ENCODE measurements at places on chromosomes 4 and X. TPM values are rescaled to one million over a fixed set of nuclear protein-coding genes. Genes with fewer than 3 reads are reported as not detected.

DNA sequence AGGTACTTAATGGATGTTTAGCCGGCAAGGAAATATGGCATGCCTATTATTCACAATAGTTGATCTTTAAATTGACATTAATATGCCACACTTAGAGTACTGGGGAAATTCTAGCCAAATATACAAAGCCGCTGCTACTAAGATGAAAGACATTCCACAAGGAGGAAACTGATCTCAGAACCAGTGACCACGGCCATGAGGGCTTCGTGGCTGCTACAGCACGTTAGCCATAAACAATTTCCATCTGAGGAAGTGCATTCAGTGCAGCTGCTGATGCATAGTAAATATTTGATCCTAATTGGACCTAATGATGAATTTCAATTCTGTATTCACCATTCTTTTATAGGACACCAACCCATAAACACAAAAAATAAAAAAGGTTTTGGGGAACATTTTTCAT is 59.1 kb downstream of the SORBS2 start:
- peaks cover 9% of the 10 kb centered on the region for H3K27me3 ChIP-seq
- no peak for DNase-seq
- no peak overlapping the region for H3K4me3 ChIP-seq
- no peaks in the 10 kb centered on the region for H3K36me3 ChIP-seq
- no peak overlapping the region for H3K27ac ChIP-seq

DNA sequence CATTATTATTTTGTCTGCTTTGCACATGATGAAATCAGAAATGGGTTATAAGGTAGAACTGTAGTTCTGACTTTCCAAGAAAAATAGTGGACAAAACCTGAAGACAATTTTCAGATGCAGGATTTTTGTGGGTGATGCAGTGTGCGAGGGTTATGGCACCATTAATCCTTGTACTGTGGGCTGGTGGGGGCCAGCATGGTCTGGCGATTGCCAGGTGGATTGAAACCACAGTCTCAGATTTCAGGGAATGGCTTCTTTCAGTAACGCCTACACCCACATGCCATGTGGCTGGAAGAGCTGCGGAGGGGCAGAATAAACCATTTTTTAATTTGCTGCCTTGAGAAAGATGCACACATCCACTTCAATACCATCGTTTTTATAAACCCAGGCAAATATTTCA is 150.5 kb downstream of the ARSF start:
- no peak overlapping the region for H3K4me3 ChIP-seq
- H3K36me3 ChIP-seq: no peaks in the 10 kb centered on the region
- H3K27me3 ChIP-seq: no peaks in the 10 kb centered on the region
- H3K4me1 ChIP-seq: no peaks in the 10 kb centered on the region

GRCh38 chr4:136863756-136864155 is 668.5 kb downstream of the PCDH18 start:
- H3K4me1 ChIP-seq: no peaks in the 10 kb centered on the region
- no peaks in the 10 kb centered on the region for H3K27me3 ChIP-seq
- DNase-seq: peak; percentile 10
- no peaks in the 10 kb centered on the region for H3K36me3 ChIP-seq
- H3K4me3 ChIP-seq: no peak overlapping the region

- no peak overlapping the region for H3K4me3 ChIP-seq
- H3K36me3 ChIP-seq: no peaks in the 10 kb centered on the region
- H3K27ac ChIP-seq: no peak overlapping the region
- no peak for DNase-seq
- H3K27me3 ChIP-seq: no peaks in the 10 kb centered on the region
Observed at GRCh38 chrX:819684-820083, 189.1 kb downstream of the SHOX start.

- peak overlapping the region; percentile 92 for H3K27ac ChIP-seq
- H3K4me3 ChIP-seq: peak overlapping the region; percentile 75
- H3K4me1 ChIP-seq: peaks cover 46% of the 10 kb centered on the region
Observed at GRCh38 chr4:145937971-145938611, 532 bp downstream of the ZNF827 start.

ARMCX4 gene
- 0.15 TPM for total RNA-seq

SEC31A gene
- 78.5 TPM for total RNA-seq
